ENCODE measurements at places on chromosomes 7 and 10.

GRCh38 chr10:129936923-129937300 lies 27.2 kb downstream of the EBF3 start:
- DNase-seq, result no peak

DNA sequence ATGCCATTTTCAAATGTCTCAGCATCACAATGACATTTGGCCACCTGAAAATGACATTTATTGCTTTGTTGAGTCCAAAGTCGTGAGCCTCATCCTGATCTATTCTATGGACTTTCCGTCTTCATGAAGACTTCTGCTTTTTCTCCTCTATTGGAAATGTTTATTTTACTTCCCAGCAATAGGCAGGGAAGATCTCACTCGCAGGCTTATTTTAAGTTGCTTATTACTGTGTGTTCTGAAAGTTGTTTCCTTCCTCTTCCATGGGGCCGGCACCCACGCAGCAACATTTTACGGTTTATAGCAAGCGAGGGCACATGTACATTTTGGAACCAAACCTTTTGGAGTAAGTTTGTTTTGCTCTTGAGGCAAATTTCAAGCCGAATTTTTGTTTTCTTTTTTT lies 221.0 kb upstream of the KLF6 start:
- DNase-seq, result no peak

DNA sequence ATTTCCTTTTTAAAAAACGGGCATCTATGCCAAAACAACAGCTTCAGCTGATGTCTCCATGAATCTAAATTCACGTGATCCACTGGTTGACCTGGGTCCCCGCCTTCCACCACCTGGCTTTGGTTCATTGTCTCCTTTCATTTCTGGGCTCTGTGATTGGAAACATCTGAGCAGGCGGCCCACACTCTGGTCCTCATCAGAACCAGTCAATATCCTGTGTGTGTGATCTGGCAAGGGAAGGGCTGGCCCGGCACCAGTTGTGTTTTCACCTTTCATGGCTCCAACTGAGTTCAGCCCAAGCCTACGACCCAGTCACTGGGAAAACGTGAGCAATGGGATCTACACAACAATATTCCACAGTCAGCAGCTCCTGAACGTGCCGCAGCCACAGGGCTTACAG lies 46.2 kb downstream of the PARP12 start:
- no peak for DNase-seq

GRCh38 chr7:108441392-108441955 lies 14.8 kb downstream of the NRCAM start:
- DNase-seq, result no peak

DNA sequence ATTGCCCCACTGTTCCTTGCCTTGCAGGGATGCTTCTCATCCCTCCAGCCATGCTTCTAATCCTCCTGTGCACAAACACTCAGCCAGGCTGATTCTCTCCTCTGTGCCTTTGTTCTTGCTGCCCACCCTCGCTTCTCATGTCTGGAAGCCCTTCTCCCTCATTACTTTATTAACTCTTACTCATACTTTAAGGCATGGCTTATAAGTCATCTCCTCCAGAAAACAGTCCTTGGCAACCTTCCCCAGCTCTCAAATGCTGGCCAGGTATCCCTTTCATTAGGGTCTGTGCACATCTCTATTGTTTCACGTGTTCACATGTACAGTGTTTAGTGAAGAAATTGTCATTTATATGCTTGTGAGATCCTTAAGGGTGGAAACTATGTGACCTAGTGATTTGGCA lies 62.9 kb downstream of the ITGB8 start:
- DNase-seq, result no peak

- DNase-seq, result no peak
These were observed 241.9 kb downstream of the SLC25A13 start for GRCh38 chr7:96080027-96080426.

- DNase-seq, result no peak
These were observed 80.9 kb downstream of the LRRC4 start for GRCh38 chr7:127950233-127950935.

DNA sequence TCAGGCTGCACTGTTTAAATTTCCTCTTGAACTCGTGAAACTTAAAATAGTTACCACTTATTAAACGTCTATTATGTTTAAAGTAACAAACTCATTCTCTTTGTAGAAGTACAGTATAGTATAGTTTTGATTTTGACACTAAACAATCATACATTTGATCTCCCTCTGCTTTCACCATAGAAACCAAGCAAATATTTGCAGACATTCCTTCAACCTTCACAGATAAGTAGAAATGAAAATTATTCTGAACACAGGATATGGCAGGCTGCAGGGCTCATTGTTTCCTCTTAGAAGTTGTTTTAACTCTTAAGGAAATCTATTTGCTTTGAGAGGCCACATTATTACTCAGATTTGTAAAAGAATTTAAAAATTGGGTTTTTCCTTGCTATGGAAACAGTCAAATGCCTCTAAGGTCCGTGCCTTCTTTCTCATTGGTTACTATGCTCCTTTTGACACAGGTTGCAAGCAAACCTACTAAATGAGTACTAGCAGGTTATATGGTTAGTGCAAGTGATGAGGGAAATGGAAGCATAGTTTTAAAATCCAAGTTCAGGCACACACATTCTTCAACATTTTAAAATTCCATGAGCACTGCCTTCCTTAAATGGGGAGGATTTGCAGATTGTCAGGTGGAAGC lies 92.8 kb upstream of the FAM133B start:
- DNase-seq, result no peak

GRCh38 chr10:63365976-63366765 lies 99.6 kb downstream of the JMJD1C start:
- DNase-seq, result no peak

- DNase-seq, result no peak
These were observed 77.4 kb downstream of the DLG5 start for GRCh38 chr10:77849039-77849664.
